ENCODE measurements at places on chromosomes 2 and 18.

DNA sequence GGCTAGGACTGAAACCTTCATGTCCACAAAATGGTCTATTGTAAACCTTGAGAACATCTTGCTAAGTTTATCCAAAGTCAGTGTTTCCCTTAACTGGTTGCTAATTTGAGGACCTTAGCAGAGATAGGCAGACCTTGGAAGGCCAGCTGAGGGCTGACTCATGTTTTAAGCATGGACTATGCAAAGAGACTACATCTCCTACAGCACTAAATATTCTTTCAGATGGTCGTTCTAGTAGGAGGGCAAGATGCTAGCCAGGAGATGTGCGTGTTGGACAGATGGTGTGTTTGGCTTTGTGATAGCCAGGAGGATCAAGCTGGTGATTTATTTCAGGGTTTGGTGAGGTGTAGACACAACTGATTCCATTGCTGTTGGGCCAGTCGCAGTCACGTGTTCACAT lies 75.8 kb downstream of the NRP2 start:
- DNase-seq = no peak

DNA sequence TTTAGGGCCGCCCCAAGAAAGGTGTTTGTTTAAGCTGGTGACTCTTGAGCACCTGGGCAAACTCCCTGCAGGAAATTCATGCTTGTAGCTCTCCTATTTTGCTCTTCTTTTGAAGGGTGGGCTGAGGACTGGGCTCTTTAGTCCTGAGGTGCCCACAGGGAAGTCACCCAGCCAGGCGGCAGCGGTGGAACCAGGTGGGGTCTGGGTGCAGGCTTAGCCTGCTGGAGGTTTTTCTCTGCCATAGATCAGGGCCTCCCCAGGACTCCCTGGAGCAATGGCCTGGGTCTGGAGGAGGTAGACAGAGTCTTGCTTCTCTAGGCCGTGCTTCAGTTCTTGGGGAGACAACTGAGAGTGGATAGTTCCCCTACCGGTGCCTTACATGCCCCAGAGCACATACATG lies 99.9 kb downstream of the CLIP4 start:
- DNase-seq = no peak

DNA sequence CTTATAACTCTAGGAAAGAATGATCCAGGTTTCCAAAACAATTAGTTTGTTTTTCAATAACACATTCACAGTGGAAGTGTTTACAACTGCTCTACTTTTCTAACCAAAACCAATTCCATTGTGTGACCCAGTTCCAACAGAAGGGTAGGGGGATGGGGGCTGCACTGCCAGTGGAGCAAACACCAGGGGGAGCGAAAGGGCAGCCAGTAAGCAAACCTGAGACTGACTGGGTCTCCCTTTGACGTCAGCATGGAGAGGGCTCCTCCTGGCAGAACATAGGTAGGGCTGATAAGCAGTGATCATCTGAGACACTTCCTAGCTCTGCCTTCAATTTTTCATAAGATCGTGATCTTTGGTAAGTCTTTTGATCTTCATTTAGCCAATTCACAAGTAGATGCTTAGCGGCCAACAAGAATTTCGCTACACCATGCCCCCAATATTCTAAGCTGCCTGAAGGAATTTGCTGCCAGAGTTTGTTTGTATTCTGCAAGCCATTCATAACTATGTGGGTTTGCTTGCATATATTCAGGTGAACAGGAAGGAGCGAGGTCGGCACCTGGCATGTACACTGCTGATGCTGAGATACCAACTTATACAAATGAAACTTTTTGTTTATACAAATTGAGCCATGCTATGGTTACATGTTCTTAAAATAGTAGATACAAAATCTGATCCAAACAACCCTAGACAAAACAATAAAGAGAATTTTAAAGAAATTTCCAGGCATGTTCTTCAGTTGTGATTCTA lies 45.9 kb downstream of the ST6GAL2 start:
- DNase-seq = no peak

DNA sequence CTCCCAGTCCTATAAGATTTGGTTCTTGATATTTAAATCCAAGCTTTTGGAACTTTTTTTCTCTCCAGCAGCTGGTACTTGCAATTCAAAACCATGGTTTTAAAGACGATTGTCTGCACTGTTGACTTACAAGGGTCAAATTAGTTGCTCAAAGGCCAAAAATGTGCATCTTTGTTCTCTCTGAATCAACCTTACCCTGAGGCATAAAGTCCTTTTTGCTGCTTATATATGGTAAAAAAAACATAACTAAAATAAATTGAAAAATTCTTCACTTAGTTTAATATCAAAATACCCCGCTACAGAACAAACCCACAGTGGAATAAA lies 592.7 kb downstream of the XIRP2 start:
- DNase-seq = no peak

DNA sequence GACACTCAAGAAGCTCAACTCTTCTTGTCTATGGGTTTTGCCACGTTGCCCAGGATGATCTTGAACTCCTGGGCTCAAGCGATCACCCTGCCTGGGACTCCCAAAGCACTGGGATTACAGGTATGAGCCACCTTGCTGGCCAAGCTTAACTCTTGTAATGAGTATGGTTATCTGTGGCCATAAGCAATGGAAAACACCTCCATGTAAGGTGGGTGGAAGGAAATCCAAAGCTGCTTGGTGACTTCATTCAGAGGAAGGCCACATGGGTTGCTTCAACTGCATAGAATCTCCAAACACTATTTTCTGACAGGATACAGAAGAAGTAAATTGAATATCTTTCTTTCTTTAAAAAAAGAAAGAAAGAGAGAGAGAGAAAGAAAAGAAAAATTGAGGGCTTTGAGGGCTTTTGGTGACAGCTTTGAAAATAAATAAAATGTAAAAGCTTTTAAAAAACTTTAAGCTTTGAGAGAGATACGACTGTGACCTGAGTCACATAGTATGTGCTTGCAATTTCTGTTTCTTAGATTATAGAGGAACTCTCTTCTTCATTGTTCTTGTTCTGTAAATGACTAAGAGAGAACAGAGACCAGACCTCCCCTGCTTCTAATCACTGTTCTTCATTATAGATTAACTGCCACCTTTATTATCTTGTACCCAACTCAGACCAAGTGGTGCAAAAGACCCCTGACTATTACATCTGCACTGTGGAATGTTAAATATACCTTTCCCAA lies 123.1 kb upstream of the NDUFV2 start:
- DNase-seq = no peak

GRCh38 chr18:23353459-23353858 lies 99.6 kb upstream of the RIOK3 start:
- peak; percentile 23 for DNase-seq

DNA sequence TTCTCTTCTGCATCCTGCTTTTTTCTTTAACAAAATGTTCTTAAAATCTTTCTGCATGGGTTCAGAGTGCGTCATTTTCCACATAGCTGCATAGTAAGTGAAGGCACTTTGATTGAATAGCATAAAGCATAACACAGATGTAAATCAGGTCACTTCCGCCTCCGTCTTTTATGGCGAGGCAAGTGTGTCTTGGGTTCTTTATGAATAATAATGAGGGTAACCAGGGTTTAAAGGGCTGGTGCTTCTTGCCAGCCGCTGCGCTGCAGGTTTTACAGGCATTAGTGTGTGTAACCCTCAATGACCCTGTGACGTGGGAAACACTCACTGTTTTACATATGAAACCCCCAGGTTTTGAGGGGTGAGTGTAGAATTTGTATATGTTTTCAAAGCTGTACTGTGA lies 164.2 kb downstream of the MYT1L start:
- DNase-seq = no peak

DNA sequence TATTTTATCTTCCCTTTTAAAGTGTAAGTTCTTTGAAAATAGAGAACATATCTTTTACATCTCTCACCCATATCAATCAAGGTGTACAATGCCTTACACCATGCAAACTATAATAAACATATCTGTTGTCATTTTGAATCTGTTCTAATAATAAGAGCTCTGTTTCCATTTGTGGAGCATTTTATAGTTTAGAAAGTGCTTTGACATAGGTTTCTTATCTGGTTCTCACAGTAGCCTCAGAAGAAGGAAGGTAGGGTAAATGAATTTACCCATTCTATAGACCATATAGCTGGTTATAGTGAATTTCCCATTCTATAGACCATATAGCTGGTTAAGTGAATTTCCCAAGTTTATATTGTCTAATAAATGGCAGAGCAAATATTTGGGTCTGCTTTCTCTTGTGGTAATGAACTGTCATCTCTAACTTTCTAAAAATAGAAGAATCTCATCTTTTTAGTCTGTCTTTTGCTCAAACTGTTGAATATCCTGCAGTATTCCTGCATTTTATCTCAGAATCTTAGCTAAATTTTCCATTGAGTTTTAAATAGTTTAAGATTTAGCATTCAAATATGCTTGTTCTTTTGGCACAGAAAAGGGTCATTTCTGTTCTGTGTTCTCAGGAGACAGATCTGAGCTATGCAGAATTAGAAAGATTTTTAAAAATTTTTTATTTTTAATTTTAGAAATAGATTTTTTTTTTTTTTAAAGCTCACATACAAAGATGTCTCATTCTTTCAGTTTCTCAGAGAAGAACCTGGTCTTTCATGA lies 80.7 kb upstream of the STON1 start:
- no peak for DNase-seq

- DNase-seq = no peak
Observed at GRCh38 chr2:75729861-75730260, 19.1 kb upstream of the GCFC2 start.

GRCh38 chr2:1742681-1743395 lies 1.5 kb downstream of the PXDN start:
- peak; percentile 65 for DNase-seq

DNA sequence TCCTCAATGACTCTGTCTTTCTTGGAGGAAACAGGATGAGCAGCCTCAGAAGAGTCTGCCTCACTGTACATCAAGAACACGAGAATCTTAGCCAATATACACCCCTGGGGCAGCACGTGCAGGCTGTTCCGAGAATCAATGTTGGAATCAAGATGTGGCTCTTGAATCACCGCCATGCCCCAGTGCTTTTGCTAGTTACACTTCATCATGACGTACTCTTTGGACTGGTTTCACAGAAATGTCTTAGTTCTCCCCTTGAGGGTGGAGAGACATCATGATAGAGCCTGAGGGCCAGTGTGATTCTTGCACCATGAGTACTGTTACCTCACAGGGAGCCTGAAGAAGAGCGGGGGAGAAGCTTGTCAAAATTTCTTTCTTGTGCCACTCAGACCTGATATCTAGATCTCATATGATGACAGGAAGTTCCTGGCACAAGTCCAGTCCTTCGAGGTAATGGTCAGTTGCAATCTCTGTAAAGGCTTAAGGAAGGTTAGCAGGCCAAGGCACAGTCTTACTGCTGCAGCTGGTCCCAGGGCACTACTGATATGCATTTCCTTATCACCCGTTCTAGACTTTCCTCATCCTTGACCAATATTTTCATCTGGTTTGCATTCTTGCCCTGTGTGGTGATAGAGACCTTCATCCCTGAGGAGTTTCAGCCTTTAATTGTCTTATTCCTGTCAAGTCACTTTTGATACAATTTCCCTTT lies 28.2 kb upstream of the STAT4 start:
- DNase-seq = no peak

GRCh38 chr18:73933685-73934084 lies 213.9 kb downstream of the FBXO15 start:
- DNase-seq = no peak

- DNase-seq = no peak
Observed at GRCh38 chr2:31270822-31271231, 36.9 kb downstream of the EHD3 start.

DNA sequence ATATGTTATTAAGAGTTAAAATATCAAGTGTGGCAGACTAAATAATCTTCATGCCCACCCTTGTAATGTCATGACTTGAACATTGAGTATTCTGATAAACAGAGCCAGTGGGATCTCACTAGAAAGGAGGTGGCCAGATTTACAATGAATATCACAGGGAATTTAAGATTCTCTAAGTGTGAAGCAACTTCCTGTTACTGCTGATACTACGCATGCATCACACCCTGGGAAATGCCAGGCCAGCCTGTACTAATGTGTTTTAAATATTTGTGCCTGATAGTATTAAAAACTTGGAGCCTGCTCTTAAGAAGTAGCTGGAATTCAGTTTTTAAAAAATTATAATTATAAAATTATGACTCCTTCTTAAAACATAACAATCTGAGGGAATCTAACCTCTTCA lies 148.3 kb downstream of the LAMA3 start:
- no peak for DNase-seq

GRCh38 chr18:58761970-58762780 lies 90.9 kb downstream of the MALT1 start:
- no peak for DNase-seq

- no peak for DNase-seq
Observed at GRCh38 chr2:217903859-217904613, 98.8 kb downstream of the TNS1 start.

DNA sequence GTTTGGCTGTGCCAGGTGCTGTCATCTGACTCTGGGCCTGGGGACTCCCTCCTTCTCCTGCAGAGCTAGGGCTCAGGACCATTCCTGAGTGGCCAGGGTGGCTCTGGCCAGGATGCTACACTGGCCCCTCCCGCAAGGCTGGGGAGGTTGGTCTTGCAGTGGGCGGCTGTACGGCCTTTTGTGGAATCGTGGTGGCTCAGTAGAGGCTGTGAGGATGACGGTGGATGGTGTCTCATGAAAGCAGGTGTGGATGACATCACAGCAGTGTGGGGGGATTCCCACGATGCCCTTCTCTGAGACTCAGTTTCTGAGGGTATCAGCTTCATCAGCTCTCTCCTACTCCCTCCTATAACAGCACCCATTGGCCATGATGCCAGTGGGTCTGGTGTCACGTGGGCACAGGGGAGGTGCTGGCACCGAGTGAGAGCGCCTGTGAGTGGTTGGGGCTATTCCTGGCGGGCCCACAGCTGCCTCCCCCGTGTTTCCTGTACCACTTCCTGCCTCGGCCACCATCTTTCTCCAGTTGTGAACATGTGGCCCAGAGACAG lies 144.2 kb upstream of the HDAC4 start:
- no peak for DNase-seq

DNA sequence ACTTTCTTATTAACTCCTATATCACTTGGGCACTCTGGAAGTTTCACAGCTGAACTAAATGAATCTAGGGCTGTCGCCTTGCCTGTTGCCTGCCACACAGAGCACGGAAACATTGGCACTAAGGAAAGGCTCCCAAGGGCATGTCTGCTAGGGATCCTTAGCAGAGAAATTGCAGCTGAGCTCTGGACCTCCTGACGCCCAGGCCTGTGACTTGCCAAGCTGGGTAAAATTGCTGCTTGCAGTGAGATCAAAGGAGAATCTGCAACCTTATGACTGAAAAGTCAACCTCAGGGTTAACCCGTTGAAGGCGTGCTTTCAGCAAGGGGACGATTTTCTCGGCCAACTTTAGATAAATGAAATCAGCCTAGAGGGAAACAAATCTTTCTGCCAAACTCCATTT lies 189.8 kb downstream of the NCK2 start:
- DNase-seq = no peak

DNA sequence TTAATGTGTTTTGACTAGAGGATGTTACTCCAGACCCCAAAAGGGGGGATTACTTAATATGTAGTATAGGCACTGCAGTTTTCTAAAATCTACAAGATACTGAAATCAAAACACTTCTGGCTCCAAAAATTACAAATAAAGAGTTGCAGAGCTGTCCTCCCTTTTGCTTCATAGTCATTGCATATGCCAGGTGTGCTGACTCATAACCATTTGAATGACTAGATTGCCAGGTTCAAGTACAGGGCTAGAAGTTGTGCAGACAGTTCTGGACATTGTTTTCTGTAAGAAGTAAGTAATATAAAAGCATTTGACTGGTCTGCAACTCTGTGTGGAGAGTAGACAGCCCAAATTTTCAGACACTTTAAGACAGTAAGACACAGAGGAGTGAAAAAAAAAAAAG lies 6.7 kb downstream of the CWC22 start:
- DNase-seq = no peak

GRCh38 chr18:27771571-27771970 lies 405.4 kb downstream of the CDH2 start:
- DNase-seq = no peak

GRCh38 chr2:191881982-191882816 lies 35.3 kb upstream of the CAVIN2 start:
- DNase-seq = no peak

Measured in stimulated activated naive B cell treated with anti-CD40 and anti-IgM and Interleukin-4, amounts not matched to agents 10 μg/mL and 1 μg/mL and 100 μg/mL, for 72 hours (primary cell).